ENCODE measurements at places on chromosomes 11 and 22.

- no peak for DNase-seq
- no peaks in the 10 kb centered on the region for H3K4me1 ChIP-seq
- no peak overlapping the region for H3K4me3 ChIP-seq
- H3K27me3 ChIP-seq, result peaks cover 3% of the 10 kb centered on the region
- no peaks in the 10 kb centered on the region for H3K36me3 ChIP-seq
Measured at GRCh38 chr22:48021991-48022401, 1259.5 kb downstream of the TBC1D22A start.

- H3K27ac ChIP-seq, result peak within 1 kb of the TSS; percentile 64
- DNase-seq, result peak; percentile 78
- H3K4me1 ChIP-seq, result peaks cover 48% of the 10 kb centered on the region
- no peaks in the 10 kb centered on the region for H3K27me3 ChIP-seq
Measured at GRCh38 chr11:77127920-77128691, at the start of gene MYO7A. MYO7A (plus strand) TSS chr11:77128246; CDS start chr11:77130635, 2,389 bp downstream.

DNA sequence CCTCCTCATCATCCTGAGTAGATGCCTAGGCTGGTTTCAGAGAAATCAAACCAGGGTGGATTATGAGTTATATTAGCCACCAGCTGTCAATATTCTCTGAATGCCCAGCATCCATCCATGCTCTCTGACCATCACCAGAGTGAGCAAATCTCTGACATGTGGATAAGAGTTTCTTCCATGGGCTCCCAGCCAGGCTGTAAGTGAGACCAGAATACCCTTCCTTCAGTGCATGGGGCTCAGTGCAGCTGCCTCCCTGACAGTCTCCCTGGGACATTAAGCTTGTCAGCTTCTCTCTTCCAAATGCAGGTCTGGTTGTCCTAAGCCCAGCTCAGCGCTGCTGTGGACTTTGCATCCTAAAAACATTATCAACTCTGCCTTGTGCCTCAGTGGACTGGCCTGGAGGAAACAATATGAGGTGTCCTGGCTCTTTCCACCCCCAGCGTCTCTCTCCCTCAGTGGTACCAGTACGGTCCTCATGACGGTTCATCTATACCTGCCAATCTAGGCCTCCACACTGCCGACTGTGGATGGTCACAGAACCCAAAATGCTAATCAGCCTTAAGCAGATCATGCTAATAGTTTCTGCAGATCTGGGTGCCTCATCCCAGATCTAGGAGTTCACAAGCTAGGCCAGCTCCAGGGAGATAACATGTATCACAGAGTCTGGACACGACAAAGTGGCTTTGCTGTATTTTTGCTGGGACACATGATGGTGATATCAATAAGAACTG, 41.6 kb upstream of the PRAME start:
- DNase-seq, result no peak
- H3K27me3 ChIP-seq, result peaks cover 3% of the 10 kb centered on the region
- no peak overlapping the region for H3K27ac ChIP-seq
- H3K4me1 ChIP-seq, result no peaks in the 10 kb centered on the region

GRCh38 chr22:37933711-37934376, 19.6 kb downstream of the C22orf23 start:
- H3K27ac ChIP-seq, result peak overlapping the region; percentile 66
- H3K4me1 ChIP-seq, result peaks cover 17% of the 10 kb centered on the region
- peak; percentile 86 for DNase-seq
- peaks cover 3% of the 10 kb centered on the region for H3K36me3 ChIP-seq

DNA sequence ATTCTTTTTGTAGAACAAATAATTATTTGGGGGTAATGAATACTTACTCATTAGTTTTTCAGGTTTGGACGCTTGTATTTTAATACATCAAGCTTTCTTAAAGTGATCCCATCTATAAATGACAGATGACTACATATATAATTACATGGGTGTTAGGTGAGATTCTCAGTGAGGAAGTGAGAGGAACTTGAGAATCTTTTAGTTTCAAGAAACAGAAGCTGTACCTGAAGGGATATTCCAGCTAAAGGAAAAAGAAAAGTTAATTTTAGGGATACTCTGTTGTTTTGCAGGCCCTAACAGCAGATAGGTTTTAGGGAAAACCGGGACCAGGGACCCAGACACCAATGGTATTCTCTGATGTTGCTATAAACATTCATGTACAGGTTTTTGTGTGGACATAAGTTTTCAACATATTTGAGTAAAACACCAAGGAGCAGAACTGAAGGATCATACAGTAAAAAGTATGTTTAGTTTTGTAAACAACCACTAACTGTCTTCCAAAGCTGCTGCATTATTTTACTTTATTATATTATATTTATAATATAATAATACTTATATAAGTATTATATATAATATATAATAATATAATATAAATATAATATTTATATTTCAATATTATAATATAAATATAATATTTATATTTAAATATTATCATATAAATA, 24.1 kb upstream of the PHOX2A start:
- no peak for DNase-seq
- no peaks in the 10 kb centered on the region for H3K27me3 ChIP-seq
- no peak overlapping the region for H3K4me3 ChIP-seq
- H3K36me3 ChIP-seq, result no peaks in the 10 kb centered on the region
- H3K4me1 ChIP-seq, result no peaks in the 10 kb centered on the region

GRCh38 chr11:19571906-19572305, 140.7 kb upstream of the NAV2 start:
- no peaks in the 10 kb centered on the region for H3K4me1 ChIP-seq
- no peaks in the 10 kb centered on the region for H3K36me3 ChIP-seq
- no peak for DNase-seq
- no peak overlapping the region for H3K4me3 ChIP-seq

GRCh38 chr11:108206969-108207682, 15.3 kb downstream of the NPAT start:
- H3K27ac ChIP-seq, result no peak overlapping the region
- peaks cover 14% of the 10 kb centered on the region for H3K36me3 ChIP-seq
- no peak overlapping the region for H3K4me3 ChIP-seq
- no peak for DNase-seq
- H3K4me1 ChIP-seq, result no peaks in the 10 kb centered on the region

- no peaks in the 10 kb centered on the region for H3K4me1 ChIP-seq
- no peak overlapping the region for H3K4me3 ChIP-seq
- H3K27ac ChIP-seq, result no peak overlapping the region
- H3K27me3 ChIP-seq, result no peaks in the 10 kb centered on the region
- peaks cover 6% of the 10 kb centered on the region for H3K36me3 ChIP-seq
Measured at GRCh38 chr11:74086242-74086884, 77.5 kb upstream of the UCP3 start.

- no peak overlapping the region for H3K27ac ChIP-seq
- no peak for DNase-seq
- no peak overlapping the region for H3K4me3 ChIP-seq
- H3K36me3 ChIP-seq, result no peaks in the 10 kb centered on the region
Measured at GRCh38 chr22:24819911-24820461, 14.0 kb downstream of the SGSM1 start.

- no peak overlapping the region for H3K4me3 ChIP-seq
- no peak overlapping the region for H3K27ac ChIP-seq
- no peak for DNase-seq
- H3K27me3 ChIP-seq, result no peaks in the 10 kb centered on the region
Measured at GRCh38 chr11:118633979-118634378, 26.6 kb downstream of the PHLDB1 start.

- H3K36me3 ChIP-seq, result no peaks in the 10 kb centered on the region
- H3K4me3 ChIP-seq, result no peak overlapping the region
- H3K27me3 ChIP-seq, result no peaks in the 10 kb centered on the region
- no peaks in the 10 kb centered on the region for H3K4me1 ChIP-seq
- no peak overlapping the region for H3K27ac ChIP-seq
Measured at GRCh38 chr11:65801153-65801987, 14.5 kb downstream of the OVOL1 start.

- no peak for DNase-seq
- no peaks in the 10 kb centered on the region for H3K36me3 ChIP-seq
- no peaks in the 10 kb centered on the region for H3K27me3 ChIP-seq
- no peak overlapping the region for H3K4me3 ChIP-seq
Measured at GRCh38 chr11:125117429-125117828, 6.0 kb upstream of the TMEM218 start.

DNA sequence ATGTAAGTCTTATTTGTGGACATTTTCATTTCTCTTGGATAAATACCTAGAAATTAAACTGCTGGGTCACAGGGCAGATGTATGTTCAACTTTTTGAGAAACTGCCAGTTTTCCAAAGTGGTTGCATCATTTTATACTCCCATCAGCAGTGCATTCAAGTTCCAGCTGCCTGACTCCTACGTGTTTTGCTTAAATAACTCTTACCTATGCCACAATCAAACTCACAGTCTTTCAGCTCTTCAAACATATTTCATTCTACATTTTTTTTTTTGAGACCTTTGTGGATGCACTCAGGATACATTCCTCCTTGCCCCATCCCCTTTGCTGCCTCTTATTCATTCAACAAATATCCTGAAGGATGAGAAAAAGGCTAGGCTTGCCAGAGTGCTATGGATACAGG, 9.2 kb downstream of the TCF20 start:
- DNase-seq, result no peak
- H3K27ac ChIP-seq, result no peak overlapping the region
- no peaks in the 10 kb centered on the region for H3K27me3 ChIP-seq
- no peaks in the 10 kb centered on the region for H3K36me3 ChIP-seq
- H3K4me1 ChIP-seq, result no peaks in the 10 kb centered on the region

GRCh38 chr11:1943977-1944376, 3.2 kb upstream of the MRPL23 start:
- no peak overlapping the region for H3K4me3 ChIP-seq
- no peaks in the 10 kb centered on the region for H3K36me3 ChIP-seq
- H3K27me3 ChIP-seq, result no peaks in the 10 kb centered on the region
- DNase-seq, result no peak

GRCh38 chr11:128576555-128576954, 10.8 kb downstream of the ETS1 start:
- DNase-seq, result no peak
- H3K27ac ChIP-seq, result peak overlapping the region; percentile 69
- peaks cover 5% of the 10 kb centered on the region for H3K27me3 ChIP-seq

GRCh38 chr11:57762235-57762861, 746 bp downstream of the CTNND1 start:
- DNase-seq, result no peak
- H3K4me3 ChIP-seq, result peak overlapping the region; percentile 95
- H3K4me1 ChIP-seq, result peaks cover 2% of the 10 kb centered on the region
- no peaks in the 10 kb centered on the region for H3K27me3 ChIP-seq

GRCh38 chr22:40118979-40119378, 58.7 kb upstream of the TNRC6B start:
- no peaks in the 10 kb centered on the region for H3K27me3 ChIP-seq
- no peak overlapping the region for H3K4me3 ChIP-seq
- H3K36me3 ChIP-seq, result no peaks in the 10 kb centered on the region
- no peak overlapping the region for H3K27ac ChIP-seq
- DNase-seq, result no peak

Measured in liver (tissue), 10 donors.